ENCODE measurements at places on chromosomes 7 and 10.

- DNase-seq, result no peak
Observed at GRCh38 chr10:7298495-7298894, 112.3 kb downstream of the SFMBT2 start.

- peak; percentile 97 for DNase-seq
Observed at GRCh38 chr10:77531441-77532001, 106.1 kb downstream of the KCNMA1 start.

DNA sequence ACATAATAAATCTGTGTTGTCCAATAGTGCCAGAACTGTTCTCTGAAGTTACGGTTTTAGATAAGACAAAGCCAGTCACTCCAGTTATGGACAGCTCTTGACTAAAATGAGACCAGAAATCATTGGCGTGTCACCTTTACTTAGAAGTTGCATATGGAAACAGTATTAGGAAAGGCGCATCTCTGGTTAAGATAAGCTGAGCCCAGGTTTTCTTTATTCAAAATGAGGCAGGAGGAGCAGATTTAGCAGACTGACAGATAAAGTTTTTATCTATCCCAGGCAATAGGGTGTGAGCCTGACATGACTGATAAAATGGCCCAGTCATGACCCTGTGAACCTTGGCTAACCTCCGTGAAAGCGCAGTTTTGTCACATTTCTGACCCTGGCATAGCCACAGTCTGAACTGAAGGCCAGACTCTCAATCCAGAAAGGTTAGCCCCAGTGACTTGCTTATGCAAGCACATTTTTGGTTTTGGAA lies 4.2 kb downstream of the CYP26A1 start:
- no peak for DNase-seq

DNA sequence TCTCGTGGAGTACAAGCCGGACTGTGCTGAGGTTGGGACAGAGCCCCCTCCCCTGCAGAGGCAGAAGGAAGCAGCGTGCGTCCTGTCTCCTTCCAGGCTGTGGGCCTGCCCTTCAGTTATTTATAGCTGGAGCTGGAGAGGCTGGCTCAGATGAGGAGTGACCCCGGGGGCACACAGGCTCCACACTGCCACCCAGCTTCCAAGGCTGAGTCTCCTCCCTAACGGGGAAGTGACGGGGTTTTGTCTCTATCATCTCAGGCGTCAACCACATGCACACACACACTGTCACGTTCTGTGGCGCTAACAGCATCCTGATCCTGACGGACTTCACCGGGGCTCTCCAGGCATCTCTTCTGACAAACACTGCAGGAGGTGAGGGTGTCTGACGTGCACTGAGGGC lies 25.4 kb downstream of the AMZ1 start:
- DNase-seq, result no peak

- DNase-seq, result no peak
Observed at GRCh38 chr10:24556126-24556749, 167.4 kb downstream of the ARHGAP21 start.

DNA sequence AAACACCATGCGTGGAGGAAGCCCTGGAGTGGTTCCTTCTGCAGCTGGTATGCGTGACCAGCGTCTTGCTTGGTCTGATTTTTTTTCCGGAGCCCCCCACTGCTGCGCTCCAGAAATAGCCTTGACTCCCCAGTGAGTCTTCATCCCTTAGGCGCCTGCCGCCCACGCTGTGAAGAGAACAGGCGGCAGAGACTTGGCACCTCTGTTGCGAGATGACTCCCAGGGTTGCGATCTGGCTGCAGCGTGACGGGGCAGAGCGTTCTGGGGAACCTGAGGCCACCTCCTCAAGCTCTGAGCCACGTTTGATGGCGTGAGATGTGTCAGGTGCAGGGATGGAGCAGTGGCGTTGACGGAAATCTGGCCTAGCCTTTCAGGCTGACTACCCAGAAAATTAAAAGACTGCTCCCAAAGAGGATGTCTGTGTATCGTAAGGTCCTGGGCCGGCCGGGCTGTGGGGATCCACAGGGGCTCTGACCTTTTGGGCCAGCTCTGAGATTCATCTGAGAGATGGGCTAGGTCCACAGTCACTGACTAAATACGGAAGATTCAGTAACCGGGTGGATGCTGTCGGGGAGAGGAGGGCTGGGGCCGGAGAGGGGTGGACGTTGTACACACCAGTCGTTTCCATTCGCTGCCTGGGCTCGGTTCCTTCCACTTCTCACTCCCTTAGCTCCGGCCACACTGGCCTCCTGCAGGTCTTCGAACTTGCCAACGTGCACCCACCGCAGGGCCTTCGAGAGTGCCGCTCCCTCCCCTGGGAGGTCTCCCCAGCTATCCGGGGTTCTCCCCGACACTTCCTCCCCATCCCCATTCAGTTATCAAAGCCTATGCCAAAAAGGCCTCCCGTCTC lies 33.8 kb downstream of the PFKFB3 start:
- no peak for DNase-seq

GRCh38 chr7:146443102-146443501 lies 326.5 kb downstream of the CNTNAP2 start:
- DNase-seq, result no peak

DNA sequence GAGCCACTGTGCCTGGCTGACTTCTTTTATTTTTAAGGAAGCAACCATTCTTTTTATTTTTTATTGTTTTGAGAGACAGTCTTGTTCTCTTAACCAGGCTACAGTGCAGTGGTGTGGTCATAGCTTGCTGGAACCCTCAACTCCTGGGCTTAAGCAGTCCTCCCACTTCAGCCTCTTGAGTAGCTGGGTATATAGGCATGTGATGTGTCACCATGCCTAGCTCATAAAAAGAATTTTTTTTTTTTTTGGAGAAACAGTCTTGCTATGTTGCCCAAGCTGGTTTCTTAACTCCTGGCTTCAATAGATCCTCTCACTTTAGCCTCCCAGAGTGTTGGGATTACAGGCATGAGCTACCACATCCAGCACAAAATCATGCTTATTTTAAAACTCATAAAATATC lies 5.8 kb downstream of the MCU start:
- DNase-seq, result peak; percentile 64

GRCh38 chr7:30655096-30655970 lies 26.9 kb downstream of the CRHR2 start:
- DNase-seq, result no peak

- DNase-seq, result no peak
Observed at GRCh38 chr7:119949053-119949452, 323.9 kb upstream of the KCND2 start.

GRCh38 chr7:90720984-90721760 lies 125.1 kb downstream of the CDK14 start:
- DNase-seq, result peak; percentile 83

DNA sequence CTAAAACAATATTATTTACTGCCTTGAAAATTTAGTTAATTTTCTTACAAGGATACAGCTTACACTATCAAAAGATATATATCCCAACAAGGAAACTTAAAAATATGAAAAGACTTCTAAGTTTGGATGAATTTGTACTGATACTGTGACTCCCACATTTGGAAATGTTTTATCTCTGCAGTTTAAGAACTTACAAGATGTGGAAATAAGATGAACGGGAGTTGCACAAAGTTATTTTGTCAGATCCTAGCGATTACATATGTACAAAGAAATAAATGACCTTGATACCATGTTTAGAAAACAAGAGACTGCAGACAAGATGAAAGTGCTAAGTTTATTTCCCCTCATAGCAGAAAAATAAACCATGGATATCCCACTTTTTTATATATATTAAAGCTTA lies 103.7 kb upstream of the TMEM106B start:
- no peak for DNase-seq

DNA sequence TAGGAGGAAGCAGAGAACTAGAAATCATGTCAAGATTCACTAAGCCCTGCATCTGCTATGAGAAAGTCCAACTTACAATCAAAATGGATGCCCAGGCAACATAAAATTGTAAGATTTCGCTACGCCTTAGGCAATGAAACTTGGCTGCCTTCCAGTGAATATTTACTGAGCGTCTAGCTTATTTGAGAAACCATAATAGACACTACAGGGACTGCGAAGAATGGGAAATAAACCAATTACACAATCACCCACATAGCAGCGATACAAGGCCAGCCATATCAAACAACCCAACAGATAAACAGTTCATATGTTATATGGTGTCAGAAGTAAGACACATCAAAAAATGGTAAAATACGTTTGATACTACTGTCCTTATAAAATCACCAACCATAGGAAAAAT lies 545.0 kb upstream of the C7orf33 start:
- no peak for DNase-seq

GRCh38 chr7:119197172-119197876 lies 972.8 kb downstream of the ANKRD7 start:
- no peak for DNase-seq

DNA sequence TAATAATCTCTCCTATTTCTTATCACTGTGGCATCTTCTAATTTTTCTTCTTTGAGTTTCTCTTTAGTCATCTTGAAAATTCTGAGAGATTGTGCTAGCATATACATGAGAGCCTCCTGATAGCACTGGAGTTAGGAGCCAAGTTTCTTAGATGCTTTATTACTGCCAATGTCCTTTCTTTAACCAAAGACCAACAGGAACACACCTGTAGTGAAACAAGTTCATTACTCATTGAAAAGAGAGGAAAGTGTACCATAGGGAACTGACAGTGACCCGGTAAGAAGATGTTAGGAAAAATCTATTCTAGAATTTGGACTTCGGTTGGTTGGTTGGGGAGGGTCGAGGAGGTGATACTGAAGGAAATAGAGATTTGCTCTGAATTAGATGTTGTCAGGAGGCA lies 27.1 kb upstream of the CD36 start:
- peak; percentile 22 for DNase-seq

DNA sequence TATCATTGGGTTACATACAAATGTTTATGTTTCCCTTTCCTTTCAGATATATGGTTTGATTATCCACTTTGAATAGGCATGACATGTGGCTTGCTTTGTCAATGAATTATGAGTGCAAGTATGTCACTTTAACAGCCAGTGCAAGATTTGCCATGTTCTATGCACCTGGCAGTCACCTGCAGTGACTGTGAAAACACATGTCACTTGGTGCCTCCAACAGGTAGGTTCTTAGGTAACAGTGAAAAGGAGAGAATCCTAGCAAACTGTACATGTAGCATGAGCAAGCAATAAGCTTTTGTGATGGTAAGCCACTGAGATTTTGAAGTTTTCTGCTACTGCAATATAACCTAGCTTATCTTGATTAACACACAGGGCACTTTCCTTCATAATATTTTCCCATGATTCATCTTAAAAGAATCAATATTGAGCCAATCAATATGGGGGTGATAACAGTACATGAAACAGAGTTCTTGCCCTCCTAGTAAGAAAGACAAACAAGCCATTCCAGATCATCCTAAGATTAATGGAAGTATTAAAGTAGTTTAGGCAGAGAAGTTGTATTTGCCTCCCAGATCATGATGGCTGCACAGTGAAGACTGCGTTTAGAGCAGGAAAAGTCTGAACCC lies 7.9 kb upstream of the RALA start:
- no peak for DNase-seq

DNA sequence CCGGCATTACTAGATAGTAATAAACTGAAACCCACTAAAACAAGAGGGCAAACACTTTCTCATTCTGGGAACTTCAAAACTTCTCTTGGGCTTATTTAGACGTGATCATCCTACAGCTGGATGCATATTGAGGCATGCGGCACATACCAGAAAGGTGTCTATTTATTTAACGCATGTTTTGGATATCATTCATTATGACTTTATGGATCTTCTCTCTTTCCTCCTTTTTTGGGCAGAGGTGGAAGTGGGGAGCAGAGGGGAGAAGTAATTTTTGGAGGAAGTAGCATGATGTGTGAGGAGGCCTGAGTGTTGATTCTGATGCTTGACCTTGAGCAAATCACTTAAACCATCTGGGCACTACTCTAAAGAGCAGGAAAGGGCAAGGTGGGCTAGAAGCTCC lies 270.6 kb downstream of the TRIL start:
- DNase-seq, result no peak

DNA sequence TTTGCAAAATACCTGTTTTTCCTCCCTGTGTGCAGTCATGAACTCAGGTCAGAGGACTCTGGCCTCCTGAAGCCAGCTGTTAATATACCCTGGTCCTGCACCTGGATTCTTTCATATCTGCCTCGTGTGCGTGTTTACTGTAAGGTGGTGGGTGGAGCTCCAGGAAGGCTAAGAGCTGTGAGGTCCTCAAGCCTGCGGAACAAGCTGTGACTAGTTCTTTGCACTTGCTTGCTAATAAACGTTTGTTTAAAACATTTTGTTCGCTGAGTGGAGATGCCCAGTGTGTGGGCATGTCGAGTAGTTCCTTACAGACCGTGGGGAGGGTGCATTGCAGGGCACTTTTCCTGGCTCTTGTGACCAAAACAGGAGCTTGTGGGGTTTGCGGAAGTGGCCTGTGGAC lies 139.0 kb downstream of the DOCK1 start:
- no peak for DNase-seq

DNA sequence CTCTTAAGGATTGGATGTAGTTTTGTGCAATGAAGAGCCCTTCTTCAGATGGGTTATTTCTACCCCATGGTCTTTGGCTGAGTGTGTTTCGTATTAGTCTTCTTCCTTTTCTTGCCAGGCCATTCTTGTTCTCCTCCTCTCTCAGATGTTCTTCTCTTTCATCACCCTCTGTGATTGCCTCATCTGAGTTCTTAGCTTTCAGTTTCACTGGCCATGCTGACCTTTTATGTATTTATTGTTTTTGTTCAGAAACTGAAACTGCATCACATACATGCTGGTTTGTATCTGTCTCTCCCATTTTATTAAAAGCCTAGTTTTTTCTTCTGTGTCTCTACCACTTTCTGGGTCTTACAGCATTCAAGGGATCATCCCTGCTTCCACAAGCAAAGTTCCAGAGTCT lies 21.7 kb upstream of the PCGF5 start:
- peak; percentile 69 for DNase-seq

GRCh38 chr7:36758879-36759278 lies 34.6 kb upstream of the AOAH start:
- no peak for DNase-seq

GRCh38 chr7:100016215-100016901 lies 962 bp downstream of the ZKSCAN1 start:
- DNase-seq, result peak; percentile 20

- DNase-seq, result no peak
Observed at GRCh38 chr10:50607356-50607925, 16.3 kb downstream of the SGMS1 start.

DNA sequence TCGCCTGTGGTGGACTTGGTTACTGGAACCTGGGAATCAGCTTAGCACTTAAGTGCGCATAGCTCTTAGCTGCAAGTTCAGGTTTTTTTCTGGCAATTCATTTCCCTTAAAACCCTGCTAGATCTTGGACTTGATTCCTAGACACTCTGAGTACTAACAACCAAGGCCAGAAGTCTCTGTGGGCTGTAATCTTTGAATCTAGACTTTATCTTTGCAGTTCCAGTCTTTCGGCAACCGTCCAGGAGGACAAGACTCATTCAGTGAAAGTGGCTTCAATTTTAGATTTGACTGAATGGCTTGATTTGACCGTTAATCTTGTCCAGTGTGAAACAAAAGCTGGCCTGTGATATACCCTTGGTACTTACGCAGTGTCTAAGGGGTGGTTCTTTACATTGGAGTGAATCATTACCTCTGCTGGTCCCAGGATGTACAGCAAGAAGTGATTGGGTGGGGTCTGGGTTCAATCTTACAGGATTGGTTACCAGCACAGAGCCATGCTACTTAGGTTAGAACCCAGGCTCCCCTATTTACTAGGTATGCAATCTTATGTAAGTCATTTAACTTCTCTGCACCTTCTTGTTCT lies 16.4 kb downstream of the PTTG1IP2 start:
- DNase-seq, result no peak

GRCh38 chr10:94012834-94013233 lies 19.1 kb downstream of the PLCE1 start:
- DNase-seq, result no peak

- no peak for DNase-seq
Observed at GRCh38 chr7:17055596-17055995, 173.8 kb upstream of the AGR3 start.

All from fibroblast of skin of back (primary cell).